Body of pancreas (tissue), 4 donors: ENCODE measurements at places on chromosomes 3 and 15. TPM values are rescaled to one million over a fixed set of nuclear protein-coding genes. Genes with fewer than 3 reads are reported as not detected.
A peak's percentile ranks its signal among the peaks of the same experiment; 100 is the strongest.

GRCh38 chr15:99732751-99733267 is 428 bp downstream of the LYSMD4 start:
- H3K4me3 ChIP-seq: peak overlapping the region; percentile 81
- no peaks in the 10 kb centered on the region for H3K36me3 ChIP-seq
- H3K27me3 ChIP-seq: no peaks in the 10 kb centered on the region
- DNase-seq: peak; percentile 28
- H3K4me1 ChIP-seq: peaks cover 13% of the 10 kb centered on the region

GRCh38 chr3:112973325-112974177 is 1.4 kb downstream of the CD200R1 start:
- H3K4me3 ChIP-seq: no peak overlapping the region
- no peaks in the 10 kb centered on the region for H3K36me3 ChIP-seq
- no peaks in the 10 kb centered on the region for H3K27me3 ChIP-seq
- H3K27ac ChIP-seq: no peak overlapping the region

DNA sequence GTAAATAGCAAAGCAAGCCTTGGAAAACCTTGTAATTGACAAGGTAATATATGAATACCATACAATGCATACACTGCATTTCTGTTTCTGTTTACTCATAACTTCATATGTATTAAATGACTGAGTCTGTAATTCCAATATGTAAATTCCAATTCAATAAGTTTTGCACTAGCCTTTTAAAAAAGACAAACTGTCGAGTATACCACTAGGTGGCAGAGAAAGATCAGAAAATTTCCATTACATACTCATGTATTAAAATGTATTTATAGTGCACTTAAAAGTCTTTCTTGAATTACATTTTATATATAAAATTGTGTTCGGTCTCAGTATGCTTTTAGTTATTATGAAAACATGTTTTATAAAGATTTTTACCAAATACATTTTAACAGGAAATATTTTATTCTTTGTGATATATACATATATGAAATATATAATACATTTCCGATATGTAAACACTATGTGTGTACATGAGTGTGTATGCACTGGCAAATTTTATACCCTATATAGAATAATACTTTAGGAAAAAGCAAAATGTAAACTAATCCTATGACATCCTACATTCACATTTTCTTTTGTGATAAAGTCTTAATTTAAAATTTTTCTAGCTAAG is 216.8 kb downstream of the VGLL3 start:
- DNase-seq: no peak
- no peak overlapping the region for H3K27ac ChIP-seq
- no peaks in the 10 kb centered on the region for H3K27me3 ChIP-seq
- H3K4me1 ChIP-seq: peaks cover 3% of the 10 kb centered on the region
- no peaks in the 10 kb centered on the region for H3K36me3 ChIP-seq

DNA sequence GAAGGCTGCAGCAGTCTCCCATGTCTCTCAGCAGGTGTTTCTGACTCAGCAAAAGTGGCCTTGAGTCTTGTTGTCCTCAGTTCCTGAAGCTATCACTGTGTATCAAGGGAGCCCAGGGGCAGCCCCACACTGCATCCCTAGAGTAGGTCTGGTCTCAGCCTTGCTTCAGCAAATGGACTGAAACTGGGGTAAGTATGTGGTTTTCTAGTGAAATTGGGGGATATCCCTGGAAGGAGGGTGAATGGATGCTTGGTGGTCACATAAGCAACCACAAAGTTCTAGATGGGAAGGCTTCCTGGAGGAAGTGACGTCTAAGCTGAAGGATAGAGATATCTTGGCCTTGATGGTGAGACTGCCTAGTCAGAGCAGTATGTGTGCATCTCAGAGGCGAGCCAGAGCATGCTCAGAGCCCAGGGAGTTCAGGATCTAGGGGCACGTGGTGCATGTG is 38.4 kb downstream of the TMEM158 start:
- H3K36me3 ChIP-seq: no peaks in the 10 kb centered on the region
- DNase-seq: no peak
- H3K27ac ChIP-seq: no peak overlapping the region
- H3K4me1 ChIP-seq: peaks cover 17% of the 10 kb centered on the region

Gene MRAS
- 9.9 TPM for total RNA-seq

Gene GABRR3
- not detected for total RNA-seq

Gene ROPN1
- not detected for total RNA-seq

Gene CNTN6
- not detected for total RNA-seq

Gene BFSP2
- total RNA-seq: not detected

Gene A4GNT
- total RNA-seq: 4.0 TPM

Gene STAC
- not detected for total RNA-seq
